ENCODE measurements at places on chromosomes 11 and 22. TPM values are rescaled to one million over a fixed set of nuclear protein-coding genes. Genes with fewer than 3 reads are reported as not detected.

DNA sequence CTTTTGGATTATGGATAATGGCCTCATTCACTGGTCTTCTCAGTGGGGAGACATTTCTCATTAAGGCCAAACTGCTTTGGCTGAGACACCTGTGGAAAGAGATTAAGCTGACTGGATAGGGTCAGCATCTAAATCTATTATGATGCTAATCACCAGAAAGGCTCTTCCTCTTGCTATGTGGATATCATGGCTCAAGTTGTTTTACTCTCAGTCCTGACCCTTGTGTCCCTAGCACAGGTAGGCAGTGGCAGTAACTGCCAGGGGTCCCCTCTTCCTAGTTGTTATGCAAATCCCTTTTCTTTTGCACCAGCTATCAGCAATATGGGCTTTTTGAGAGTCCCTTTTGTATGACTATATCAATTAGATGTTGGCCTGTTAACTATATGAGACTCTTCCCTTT, 335.7 kb upstream of the PLET1 start:
- ATAC-seq: no peak

SAAL1 gene
- 15.8 TPM for total RNA-seq

MDK gene
- total RNA-seq: 619 TPM

OR8G5 gene
- 0.58 TPM for total RNA-seq

RASL10A gene
- 4.8 TPM for total RNA-seq
